Stimulated activated CD4-positive, alpha-beta T cell treated with anti-CD3 and anti-CD28 coated beads, TNF-alpha, amount 100 ng/mL, for 24 hours (primary cell): ENCODE measurements at places on chromosomes 1 and 21.
A peak's percentile ranks its signal among the peaks of the same experiment; 100 is the strongest.

DNA sequence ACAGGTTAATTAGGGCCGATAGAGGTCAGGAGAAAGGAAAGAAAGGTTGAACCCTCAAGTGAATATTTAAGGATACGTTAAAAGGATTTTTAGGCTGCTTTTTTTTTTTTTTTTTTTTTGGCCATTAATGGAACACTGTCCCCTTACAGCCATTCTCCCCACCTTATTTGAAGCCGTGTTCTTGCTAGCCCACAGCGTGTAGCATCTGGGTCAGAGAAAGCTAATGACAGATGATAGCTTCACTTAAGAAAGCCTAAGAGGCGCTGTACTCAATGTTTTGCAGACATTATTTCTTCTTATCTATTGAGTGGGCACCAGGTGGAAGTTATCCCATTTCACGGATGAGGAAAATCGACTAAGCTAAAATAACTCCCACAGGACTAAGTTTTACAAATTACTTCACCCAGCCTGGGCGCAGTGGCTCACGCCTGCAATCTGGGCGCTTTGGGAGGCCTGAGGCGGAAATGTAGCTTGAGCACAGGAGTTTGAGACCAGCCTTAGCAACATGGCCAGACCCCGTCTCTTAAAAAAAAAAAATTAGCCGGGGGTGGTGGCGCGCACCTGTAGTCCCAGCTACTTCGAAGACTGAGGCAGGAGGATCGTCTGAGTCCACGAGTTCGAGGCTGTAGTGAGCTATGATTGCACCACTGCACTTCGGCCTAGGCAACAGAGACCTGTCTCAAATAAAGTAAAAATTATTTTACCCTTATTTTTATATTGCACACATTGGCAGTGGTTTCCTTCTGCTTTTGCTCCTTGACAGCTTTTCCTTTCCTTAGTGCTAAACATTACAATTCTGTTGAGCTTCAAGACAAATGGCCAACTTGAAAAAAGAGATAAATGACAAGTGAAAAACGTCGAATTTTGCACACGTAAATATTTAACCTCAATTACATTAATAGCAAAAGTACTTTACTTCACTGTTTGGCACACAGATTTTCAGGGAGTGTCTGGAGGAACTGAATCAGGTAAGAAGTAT is 1.1 kb upstream of the PHTF1 start:
- no peak for DNase-seq

- DNase-seq = no peak
These were observed 41.2 kb downstream of the RSPH1 start for GRCh38 chr21:42454786-42455185.

DNA sequence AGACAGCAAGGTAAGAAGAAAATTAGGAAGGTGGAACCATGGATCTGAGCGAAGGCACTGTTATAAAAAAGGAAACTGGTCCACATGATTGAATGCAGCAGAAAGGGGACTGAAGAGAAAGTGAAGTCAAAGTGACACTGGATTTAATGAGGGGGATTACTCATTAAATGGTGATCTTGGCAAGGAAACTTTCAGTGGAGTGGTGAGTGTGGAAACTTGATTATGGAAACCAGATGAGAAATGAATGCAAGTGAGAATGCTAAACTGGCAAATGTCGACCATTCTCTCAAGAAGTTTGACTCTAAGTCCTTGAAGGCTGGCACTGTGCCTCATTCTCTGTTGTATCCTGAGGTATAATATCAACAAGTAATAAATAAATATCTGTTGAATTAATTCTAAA is 23.3 kb downstream of the COLGALT2 start:
- DNase-seq = no peak

GRCh38 chr1:181159451-181160140 is 71.1 kb downstream of the IER5 start:
- DNase-seq = peak; percentile 40

GRCh38 chr1:99496067-99496466 is 149.8 kb upstream of the PALMD start:
- no peak for DNase-seq

- no peak for DNase-seq
These were observed 108.2 kb downstream of the VPS13D start for GRCh38 chr1:12338017-12338416.

- no peak for DNase-seq
These were observed 133.2 kb upstream of the KCNJ15 start for GRCh38 chr21:38123626-38124025.

GRCh38 chr21:42547001-42547905 is 33.6 kb downstream of the SLC37A1 start:
- DNase-seq = no peak

- DNase-seq = no peak
These were observed 32.7 kb downstream of the WDTC1 start for GRCh38 chr1:27267153-27267552.

DNA sequence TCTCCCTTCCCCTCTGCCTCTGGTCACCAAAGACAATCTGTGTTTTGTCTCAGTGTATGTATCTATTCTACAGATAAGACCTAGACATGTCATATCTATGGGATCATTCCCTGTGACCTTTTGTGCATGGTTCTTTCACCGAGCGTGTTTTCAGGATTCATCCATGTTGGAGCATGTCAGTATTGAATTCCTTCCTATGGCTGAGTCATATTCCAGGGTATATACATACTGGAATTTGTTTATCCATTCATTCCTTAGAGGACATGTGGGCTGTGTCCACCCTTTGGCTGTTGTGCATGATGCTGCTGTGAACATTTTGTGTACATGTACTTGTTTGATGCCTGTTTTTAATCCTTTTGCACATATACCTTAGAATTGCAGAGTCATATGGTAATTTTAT is 69.9 kb downstream of the NFASC start:
- no peak for DNase-seq

- no peak for DNase-seq
These were observed 277.6 kb downstream of the DSCAM start for GRCh38 chr21:40569357-40569756.

DNA sequence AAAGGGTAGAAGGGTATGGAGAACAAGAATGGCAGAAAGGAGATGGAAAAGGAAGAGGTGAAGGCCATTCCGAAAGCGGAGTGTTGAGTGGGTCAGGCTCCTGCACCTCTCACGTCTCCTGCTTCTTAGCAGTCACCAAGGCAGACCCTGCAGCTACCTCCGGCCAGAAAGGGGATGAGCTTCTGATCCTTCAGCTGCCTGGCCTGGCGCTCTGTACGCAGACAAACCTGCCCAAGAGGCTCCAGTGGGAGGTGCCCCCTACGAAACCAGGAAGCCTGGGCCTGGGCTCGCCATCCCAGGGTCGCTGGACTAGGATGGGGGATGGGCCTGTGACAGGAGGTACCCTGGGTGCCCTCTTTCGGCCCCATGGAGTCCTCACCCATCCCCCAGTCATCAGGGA is 3.0 kb downstream of the GPR61 start:
- no peak for DNase-seq

DNA sequence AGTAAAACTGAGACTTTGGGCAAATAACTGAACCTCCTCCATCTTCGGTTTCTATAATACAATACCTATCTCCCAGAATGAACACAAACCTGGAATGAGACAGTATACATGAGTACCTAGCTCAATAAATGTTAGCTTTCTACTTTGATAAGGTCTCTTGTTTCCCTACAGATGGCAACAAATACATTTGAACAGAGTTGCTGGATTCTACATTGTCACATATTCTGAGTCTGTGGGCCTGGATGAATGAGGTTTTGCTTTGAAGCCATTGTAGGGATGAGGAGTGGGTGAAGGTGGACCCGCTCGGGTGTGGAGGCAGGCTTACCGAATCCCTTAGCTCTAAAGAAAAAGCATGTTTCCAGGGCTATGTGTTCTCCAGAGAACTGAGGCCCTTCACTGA is 13.9 kb upstream of the FYB2 start:
- no peak for DNase-seq

GRCh38 chr1:202553560-202554038 is 156.7 kb downstream of the SYT2 start:
- no peak for DNase-seq

GRCh38 chr21:42621819-42622177 is 31.6 kb upstream of the PDE9A start:
- DNase-seq = no peak

- no peak for DNase-seq
These were observed 90.2 kb upstream of the RUNX1 start for GRCh38 chr21:35139382-35139715.

GRCh38 chr1:155968670-155969069 is 9.7 kb downstream of the ARHGEF2 start:
- DNase-seq = no peak

GRCh38 chr1:228937351-228937750 is 202.1 kb downstream of the RHOU start:
- DNase-seq = no peak

DNA sequence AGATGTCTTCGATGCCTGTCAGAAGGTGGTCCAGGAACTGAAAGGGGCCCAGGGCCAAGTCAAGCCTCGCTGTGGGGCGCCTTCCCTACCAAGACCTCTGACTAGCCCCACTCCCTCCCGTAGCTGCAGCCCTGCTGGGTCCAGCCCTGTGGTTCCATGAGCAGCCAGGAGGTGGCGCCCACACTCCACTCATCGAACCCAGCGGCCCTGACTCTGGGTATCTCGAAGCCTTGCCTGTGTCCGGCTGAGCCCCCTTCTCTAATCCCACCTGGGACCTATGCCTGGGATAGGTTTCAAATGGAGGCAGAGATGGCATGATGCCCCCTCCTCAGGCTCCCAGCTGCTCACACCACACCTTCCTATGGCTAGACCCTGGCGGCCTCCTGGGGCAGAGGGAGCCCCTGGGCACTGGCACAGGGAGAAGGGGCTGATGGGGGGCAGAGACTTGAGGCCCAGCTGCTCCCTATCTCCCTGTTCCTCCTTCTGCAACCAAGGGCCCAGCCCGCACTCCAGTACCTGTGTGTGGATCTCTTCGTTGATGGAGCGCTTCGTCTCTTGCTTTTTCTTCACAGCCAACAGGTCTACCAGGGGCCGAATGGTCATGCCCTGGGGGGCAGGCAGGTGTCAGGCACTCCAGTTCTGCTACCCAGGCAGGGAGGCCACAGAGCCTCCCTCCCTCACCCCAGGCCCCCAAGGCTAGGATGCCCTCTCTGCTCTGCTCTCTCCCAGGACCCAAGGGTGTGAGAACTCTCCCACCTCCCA is 52.0 kb downstream of the SLC9A1 start:
- DNase-seq = peak; percentile 65

DNA sequence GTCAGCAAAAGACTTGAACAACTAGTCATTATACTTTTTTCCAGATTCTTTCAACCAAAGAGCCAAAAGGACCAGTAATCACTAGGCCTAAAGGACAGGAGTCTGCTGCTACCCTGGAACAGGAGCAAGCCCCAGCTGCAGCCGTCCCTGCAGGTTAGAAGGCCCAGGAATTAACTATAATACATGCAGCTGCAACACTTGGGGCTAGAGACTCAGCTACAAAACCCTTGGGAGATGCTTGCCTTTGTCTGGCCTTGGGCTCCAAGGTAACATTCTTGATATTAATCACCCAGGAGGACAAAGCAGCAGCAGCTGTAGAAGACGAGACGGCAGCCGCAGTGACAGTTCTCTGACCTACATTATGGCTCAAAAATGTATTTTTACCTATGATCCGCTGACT is 841.2 kb upstream of the ADGRL4 start:
- DNase-seq = no peak

DNA sequence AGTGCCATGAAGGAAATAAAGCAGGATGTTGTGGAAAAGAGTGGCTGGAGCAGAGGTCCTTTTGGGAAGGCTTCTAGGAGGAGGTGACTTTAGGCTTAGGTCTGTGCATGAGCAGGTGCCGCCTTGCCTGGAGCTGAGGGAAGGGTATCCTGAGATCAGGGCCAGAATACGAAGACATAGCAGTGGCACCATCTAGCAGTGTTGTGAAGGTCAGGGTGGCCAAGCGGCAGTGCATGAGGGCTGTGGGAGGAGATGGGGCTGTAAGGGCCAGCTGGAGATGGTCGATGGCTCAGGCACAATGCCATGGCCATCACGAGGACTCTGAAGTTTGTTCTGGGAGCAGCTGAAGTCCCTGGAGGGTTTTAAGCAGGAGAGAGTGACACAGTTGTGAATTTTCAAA is 219.5 kb downstream of the PTPRU start:
- DNase-seq = no peak

- no peak for DNase-seq
These were observed 16.5 kb downstream of the DYRK1A start for GRCh38 chr21:37383086-37383485.

GRCh38 chr1:15007842-15008241 is 145.7 kb upstream of the TMEM51 start:
- no peak for DNase-seq

- DNase-seq = no peak
These were observed 570.1 kb upstream of the CXADR start for GRCh38 chr21:16942703-16943102.

DNA sequence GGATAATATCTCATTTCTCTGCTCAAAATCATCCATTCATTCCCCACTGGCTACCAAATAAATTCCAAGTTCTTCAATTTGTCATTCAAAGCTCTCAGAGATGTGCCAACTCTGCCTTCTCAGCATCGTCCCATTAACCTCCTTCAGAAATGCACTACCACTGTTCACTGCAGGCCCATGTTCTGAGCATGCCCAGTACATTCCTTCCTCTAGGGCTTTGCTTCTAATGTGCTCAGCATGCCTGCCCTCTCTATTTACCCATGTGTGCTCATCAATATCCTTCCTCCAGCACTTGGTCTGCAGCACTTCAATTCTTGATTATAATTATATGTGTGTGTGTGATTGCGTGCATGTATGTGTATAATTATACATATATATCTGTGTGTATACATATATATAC is 36.1 kb upstream of the RGS8 start:
- no peak for DNase-seq

DNA sequence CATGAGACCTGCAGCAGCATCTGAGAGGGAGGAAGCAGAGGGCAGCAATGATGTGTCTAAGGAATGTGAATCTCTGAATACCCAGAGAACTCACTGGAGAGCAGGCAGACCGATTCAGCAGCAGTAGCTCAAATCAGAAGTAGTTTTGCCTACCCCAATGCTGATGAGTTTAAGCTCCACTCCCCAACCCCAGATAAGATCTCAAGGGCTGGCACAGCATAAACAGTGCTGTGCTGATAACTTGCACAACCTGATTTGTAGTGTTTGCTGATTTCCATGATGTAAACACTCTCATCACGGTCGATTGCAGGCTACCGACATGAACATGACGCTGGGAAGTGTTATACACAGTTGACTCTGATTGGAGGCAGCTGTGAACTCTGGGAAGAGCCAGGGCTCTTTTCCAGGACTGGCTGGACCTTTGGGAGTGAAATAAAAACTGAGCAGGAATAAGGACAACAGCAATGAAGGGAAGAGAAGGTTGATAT is 11.2 kb upstream of the HMGCS2 start:
- DNase-seq = no peak

- no peak for DNase-seq
These were observed 1.6 kb downstream of the PHC2 start for GRCh38 chr1:33429332-33429731.

DNA sequence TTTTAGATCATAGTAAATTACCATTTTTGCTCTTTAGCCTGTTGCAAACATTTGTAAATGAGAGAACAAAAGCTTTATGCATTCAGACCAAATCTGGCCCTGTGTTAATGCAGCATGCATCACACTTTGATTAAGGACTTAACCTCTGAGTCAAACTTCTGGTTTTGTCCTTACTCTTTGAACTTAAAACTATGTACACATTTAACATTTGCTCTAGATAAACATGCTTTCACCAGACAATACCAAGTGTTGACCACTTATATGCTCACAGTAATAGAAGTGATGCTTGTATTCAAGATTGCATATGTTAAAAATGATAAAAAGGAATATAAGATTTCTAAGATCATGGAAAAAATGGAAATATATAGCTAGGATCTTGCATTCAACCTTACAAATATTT is 1095.3 kb downstream of the ADGRL2 start:
- DNase-seq = no peak

GRCh38 chr1:9476790-9477463 is 62.3 kb upstream of the SLC25A33 start:
- no peak for DNase-seq

- DNase-seq = no peak
These were observed 25.1 kb downstream of the C1orf116 start for GRCh38 chr1:207007352-207008033.
